ENCODE measurements at places on chromosomes 5 and 9. TPM values are rescaled to one million over a fixed set of nuclear protein-coding genes. Genes with fewer than 3 reads are reported as not detected.

ARID3C gene
- total RNA-seq: not detected

TMEM215 gene
- total RNA-seq: not detected

MARCOL gene
- not detected for total RNA-seq

CDC42SE2 gene
- 66.2 TPM for total RNA-seq

ERGIC1 gene
- 115 TPM for total RNA-seq

CDKN2B gene
- 22.3 TPM for total RNA-seq

TTLL11 gene
- total RNA-seq: 5.5 TPM

PCDHA1 gene
- not detected for total RNA-seq

LCN1 gene
- total RNA-seq: not detected

F2RL1 gene
- 0.41 TPM for total RNA-seq

PFN3 gene
- total RNA-seq: not detected

TMEM174 gene
- not detected for total RNA-seq

WDR41 gene
- 194 TPM for total RNA-seq

KCNV2 gene
- not detected for total RNA-seq

C5orf46 gene
- total RNA-seq: 4.3 TPM

SPOUT1 gene
- total RNA-seq: 13.5 TPM

TEX10 gene
- total RNA-seq: 25.8 TPM

ECM2 gene
- total RNA-seq: 2.2 TPM

ADAMTS12 gene
- 9.1 TPM for total RNA-seq

ENC1 gene
- 31.3 TPM for total RNA-seq

ZNF354C gene
- total RNA-seq: not detected

HACD4 gene
- total RNA-seq: 5.2 TPM

FAM219A gene
- total RNA-seq: 13.3 TPM

ENTREP1 gene
- total RNA-seq: not detected

NR2F1-AS1 gene
- total RNA-seq: 6.0 TPM

CATSPER3 gene
- 0.08 TPM for total RNA-seq

FRMD3 gene
- 15.5 TPM for total RNA-seq

IGIP gene
- total RNA-seq: 5.5 TPM

CRHBP gene
- 0.11 TPM for total RNA-seq

PCDHAC2 gene
- total RNA-seq: not detected

FBP1 gene
- not detected for total RNA-seq

PCDHGB4 gene
- total RNA-seq: 0.18 TPM

CXXC5 gene
- 114 TPM for total RNA-seq

ANKRD33B gene
- total RNA-seq: 10.2 TPM

FRRS1L gene
- not detected for total RNA-seq

IFNB1 gene
- not detected for total RNA-seq

LHFPL2 gene
- total RNA-seq: 19.3 TPM

OLFM1 gene
- total RNA-seq: 23.4 TPM

GABRA1 gene
- total RNA-seq: not detected

PSD2 gene
- total RNA-seq: 0.03 TPM

SV2C gene
- not detected for total RNA-seq

ZNF622 gene
- 70.2 TPM for total RNA-seq

PDCD1LG2 gene
- total RNA-seq: 8.8 TPM

CXCL14 gene
- total RNA-seq: not detected

CYLC2 gene
- not detected for total RNA-seq
